ENCODE measurements at places on chromosomes 7 and 10. TPM values are rescaled to one million over a fixed set of nuclear protein-coding genes. Genes with fewer than 3 reads are reported as not detected.

- peaks cover 10% of the 10 kb centered on the region for H3K27me3 ChIP-seq
- DNase-seq: peak; percentile 48
- no peaks in the 10 kb centered on the region for H3K36me3 ChIP-seq
- H3K4me3 ChIP-seq: no peak overlapping the region
- peaks cover 16% of the 10 kb centered on the region for H3K4me1 ChIP-seq
These were observed 100.6 kb downstream of the DYNC2I1 start for GRCh38 chr7:158956805-158957509.

- no peaks in the 10 kb centered on the region for H3K27me3 ChIP-seq
- no peaks in the 10 kb centered on the region for H3K4me1 ChIP-seq
- H3K4me3 ChIP-seq: no peak overlapping the region
- H3K36me3 ChIP-seq: no peaks in the 10 kb centered on the region
- no peak overlapping the region for H3K27ac ChIP-seq
These were observed 79.4 kb upstream of the C1GALT1 start for GRCh38 chr7:7102906-7103305.

DNA sequence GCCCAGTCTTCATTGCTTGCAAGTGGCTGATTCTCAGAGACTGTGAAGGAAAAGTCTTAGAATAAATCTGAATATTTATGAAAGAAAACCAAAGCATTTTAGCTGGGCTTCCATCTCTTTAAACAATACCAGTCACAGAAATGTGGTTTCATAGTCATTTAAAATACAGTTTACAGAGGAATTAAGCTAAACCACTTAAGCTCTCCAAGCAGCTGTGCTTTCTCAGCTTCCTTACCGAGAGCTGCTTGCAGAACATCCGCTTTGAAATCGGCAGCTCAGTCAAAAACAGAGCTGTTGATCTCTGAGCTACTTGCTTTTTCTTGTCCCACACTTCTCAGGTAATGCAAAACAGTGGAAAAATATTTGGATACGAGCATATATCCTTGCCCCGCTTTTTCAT, 134.5 kb downstream of the DYNC1I1 start:
- H3K36me3 ChIP-seq: no peaks in the 10 kb centered on the region
- H3K4me1 ChIP-seq: no peaks in the 10 kb centered on the region
- H3K27ac ChIP-seq: no peak overlapping the region
- no peak for DNase-seq

- no peaks in the 10 kb centered on the region for H3K27me3 ChIP-seq
- H3K4me1 ChIP-seq: peaks cover 3% of the 10 kb centered on the region
- no peak for DNase-seq
- no peak overlapping the region for H3K27ac ChIP-seq
- H3K36me3 ChIP-seq: no peaks in the 10 kb centered on the region
- H3K4me3 ChIP-seq: no peak overlapping the region
These were observed 287.1 kb upstream of the C7orf33 start for GRCh38 chr7:148303295-148304082.

DNA sequence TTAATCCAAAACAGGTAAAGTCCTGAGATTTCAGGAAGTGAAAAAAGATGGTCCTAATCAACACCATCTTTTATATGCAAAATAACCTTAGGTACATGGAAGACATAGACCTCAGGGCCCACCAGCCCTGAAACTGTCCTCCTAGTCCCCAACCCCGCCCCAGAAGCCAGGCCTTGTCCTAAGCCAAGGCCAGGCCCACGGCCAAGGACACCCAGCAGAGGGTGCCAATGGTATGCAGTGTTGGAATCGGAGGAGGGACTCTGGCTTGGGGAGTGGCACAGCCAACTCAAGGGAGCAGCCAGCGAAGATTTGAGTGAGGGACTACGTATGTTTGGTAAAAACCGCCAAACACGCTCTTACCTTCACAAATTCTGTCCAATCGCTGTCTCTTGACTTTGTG, 96.7 kb downstream of the ZRANB1 start:
- peak; percentile 67 for DNase-seq
- peaks cover 10% of the 10 kb centered on the region for H3K4me1 ChIP-seq
- no peaks in the 10 kb centered on the region for H3K27me3 ChIP-seq
- H3K4me3 ChIP-seq: no peak overlapping the region
- peaks cover 8% of the 10 kb centered on the region for H3K36me3 ChIP-seq
- H3K27ac ChIP-seq: no peak overlapping the region

DNA sequence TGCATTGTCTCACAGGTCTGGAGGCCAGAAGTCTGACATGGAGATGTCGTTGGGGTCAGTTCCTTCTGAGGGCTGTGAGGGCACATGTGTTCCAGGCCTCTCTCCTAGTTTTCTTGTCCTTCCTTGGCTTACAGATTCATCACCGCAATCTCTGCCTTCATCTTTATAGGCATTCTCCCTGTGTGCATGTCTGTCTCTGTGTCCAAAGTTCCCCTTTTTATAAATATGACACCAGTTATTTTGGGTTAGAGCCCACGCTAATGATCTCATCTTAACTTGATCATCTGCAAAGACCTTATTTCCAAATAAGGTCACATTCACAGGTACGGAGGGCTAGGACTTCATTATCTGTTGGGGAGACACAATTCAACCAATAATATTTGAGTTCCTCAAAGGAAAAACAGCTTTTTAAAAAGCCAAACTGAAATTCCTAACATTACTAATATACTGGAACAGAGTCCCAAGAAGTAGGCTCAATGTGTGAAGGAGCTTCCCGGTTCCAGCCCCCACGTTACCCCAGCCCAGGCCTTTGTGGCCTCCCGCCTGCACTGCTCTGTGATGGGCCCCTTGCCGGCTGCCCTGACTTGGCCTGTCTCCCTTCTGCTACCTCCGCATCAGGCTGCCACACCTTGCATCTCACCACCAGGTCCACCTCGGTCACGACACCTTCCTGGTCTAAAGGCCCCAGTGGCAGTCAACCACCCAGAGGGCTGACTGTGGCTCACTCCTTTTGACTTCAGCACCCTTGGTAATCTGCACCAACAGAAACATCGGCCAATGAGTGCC, 142.7 kb downstream of the KCNMA1 start:
- no peak overlapping the region for H3K4me3 ChIP-seq
- no peaks in the 10 kb centered on the region for H3K36me3 ChIP-seq
- no peak for DNase-seq
- no peaks in the 10 kb centered on the region for H3K27me3 ChIP-seq
- H3K4me1 ChIP-seq: no peaks in the 10 kb centered on the region

- H3K36me3 ChIP-seq: no peaks in the 10 kb centered on the region
- H3K27me3 ChIP-seq: no peaks in the 10 kb centered on the region
- H3K4me1 ChIP-seq: no peaks in the 10 kb centered on the region
These were observed 5.6 kb upstream of the AS3MT start for GRCh38 chr10:102863660-102864059.

The UCN3 gene
- not detected for total RNA-seq

The FAM25A gene
- total RNA-seq: not detected

All from kidney (tissue), 22 donors.